ENCODE measurements at places on chromosomes 5 and 9.

DNA sequence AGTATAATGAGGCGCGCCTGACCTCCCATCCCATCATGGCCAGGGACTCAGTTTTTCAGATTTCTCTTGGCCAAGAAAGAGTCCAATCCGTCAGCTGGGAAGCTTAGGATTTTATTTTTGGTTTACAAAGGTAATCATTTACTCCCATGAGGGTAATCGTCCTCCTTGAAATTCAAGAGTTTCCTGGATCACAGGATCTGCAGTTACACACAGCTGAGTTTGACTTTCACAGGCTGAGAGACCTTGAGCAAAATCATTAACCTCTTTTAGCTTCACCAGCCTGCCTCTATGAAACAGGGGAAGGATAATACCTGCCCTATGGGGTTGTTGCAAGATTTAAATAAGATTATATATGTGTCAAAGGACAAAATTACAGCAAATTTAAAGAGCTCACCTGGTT, 15.4 kb upstream of the AK3 start:
- no peak for DNase-seq

DNA sequence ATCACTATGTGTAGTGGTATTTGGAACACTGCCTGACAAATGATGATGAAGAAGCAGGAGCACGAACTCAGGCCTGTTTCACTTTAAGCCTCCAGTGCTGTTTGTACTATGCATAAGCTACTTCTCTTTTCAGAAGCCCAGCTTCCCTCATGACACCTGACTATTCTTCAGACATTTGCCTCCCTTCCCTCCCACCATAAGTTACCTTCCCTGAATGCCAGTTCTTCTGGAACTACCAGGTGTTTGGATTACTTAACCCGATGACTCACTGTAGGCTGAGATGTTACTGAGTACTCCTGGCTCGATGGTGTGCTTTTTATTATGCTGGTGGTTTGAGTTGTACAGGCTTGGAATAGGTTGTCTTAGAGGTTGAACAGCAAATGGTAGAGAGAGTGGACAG, 180.0 kb downstream of the SPATA31D1 start:
- no peak for DNase-seq

DNA sequence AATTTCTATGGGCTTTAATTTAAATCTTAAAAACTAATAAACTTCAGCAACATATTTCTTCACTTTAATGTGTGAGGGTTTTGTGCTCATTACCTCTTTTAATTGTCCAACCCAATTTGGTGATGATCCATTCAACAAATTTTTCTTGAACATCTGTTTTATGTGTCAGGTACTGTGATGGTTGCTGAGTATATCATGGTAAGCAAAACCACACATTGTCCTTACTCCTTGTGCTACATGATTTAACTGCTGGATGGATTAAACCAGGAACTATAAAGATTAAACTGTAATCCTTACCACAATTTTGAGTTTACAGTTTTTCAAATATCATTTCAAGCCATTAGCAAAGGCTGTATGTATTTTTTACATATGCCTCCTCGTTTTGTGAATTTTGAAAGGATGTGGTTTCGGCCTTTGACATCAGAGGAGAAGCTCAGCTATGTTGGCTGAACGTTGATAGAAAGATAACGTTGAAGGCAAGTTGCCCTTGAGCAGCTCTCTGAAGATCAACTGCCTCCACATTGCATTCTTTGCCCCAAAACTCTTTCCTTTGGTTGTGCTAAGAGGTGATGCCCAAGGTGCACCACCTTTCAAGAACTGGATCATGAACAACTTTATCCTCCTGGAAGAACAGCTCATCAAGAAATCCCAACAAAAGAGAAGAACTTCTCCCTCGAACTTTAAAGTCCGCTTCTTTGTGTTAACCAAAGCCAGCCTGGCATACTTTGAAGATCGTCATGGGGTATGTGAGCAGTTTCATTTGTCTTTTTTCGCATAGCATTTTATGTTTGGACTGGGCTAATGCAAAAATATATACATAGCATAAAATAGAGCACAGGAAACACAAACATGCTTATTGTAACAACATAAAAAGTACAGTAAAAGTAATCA, at the start of gene ITK:
Gene ITK (plus strand): TSS at position 467 of the 891 bp plus-strand sequence. CDS start 138 bp downstream, at position 605.
- DNase-seq: no peak

- no peak for DNase-seq
Observed at GRCh38 chr5:156181656-156182055, 145.3 kb upstream of the SGCD start.

DNA sequence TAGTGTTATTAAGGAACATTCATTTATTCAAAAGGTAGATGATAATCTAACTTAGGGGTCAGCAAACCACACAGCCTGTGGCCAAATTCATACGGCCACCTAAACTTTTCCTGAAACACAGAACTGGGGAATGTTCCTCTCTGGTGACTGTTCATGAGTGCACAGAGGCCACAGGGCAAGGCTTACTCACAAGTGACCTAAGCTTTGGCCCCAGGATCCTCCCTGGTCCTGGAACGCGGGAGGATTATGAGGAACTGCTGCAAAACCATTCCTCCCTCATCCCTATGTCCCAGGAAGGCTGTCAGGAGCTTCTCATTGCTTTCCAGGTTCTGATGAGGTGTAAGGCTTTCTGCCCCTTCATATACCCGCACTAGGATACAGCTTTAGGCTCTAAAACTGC, 397.6 kb downstream of the SEMA5A start:
- DNase-seq: no peak

All from NCI-H1436 (cell line).